Vagina (tissue), 2 donors: ENCODE measurements at places on chromosomes 4 and X.

DNA sequence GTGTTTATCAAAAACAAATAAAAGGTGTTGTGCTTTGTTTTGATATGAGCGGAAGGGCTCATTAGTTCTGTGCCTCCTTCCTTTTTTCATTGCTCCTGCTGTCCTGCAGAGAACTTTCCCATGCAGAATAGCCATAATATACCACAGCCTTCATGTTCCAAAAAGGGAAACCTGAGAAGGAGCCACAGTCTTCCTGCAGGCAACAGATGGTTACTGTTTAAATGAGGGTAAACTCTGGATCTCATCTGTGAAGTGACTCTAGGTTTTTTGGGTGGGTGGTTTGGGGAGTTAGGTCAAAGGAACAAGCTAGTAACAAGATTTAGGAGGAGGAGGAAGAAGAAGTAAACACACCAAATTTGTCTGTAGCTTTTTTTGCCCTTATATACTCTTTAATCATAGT lies 131.8 kb downstream of the BMPR1B start:
- DNase-seq: no peak

GRCh38 chr4:114310296-114310925 lies 288.2 kb upstream of the UGT8 start:
- DNase-seq: no peak

DNA sequence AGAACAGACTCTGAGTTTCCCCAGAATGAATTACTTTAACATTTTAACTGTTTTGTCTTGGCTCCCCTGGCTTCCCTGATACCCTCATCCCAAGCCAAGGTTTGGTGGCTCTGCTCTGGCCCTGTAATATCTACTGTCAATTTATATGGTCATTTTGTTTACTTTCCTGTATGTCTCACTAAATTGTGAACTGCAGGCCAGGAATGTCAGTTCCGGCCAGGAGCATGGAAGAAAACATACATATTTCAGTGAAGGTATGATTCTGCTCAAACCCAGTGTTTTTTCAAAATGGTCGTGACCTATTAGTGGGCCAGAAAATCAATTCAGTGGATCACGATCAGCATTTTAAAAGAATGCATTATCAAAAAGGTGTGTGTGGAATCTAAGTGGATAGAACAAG lies 1.2 kb downstream of the RPGR start:
- DNase-seq: no peak

DNA sequence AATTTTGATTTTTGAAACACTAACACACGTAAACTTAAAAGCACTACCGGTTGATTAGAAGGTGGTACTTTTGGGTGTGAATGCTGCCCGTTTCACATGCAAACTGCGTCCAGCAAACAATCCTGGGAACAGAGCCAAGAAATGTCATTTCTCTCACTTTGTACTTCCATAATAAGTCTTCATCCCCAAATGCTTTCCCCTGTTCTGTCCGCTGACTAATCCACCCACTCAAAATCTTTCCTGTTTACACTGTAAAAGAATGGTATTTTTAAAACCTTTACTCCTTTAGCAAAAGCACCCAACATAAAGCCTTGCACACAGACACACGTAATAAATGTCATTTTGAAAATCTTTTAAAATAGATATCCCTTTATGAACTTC lies 39.1 kb upstream of the PDLIM5 start:
- DNase-seq: no peak

- no peak for DNase-seq
Observed at GRCh38 chrX:85359051-85359450, 20.4 kb downstream of the POF1B start.

DNA sequence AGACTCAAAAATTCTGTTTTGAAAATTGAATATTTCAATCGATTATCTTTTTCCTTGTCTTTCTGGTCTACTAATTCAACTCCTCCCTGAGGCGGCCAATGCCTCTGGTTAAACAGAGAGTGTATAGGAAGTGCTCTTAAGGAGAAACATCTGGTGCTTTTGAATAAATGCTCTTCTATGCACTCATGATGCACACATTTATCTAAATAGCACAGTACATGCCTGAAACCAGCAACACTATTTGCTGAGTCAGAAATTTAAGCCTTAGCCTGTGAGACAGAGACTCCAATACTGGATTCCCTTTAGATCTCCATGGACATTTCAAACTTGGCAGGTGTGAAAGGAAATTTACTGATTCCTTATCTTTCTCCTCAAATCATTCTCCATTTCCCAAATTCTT lies 118.6 kb downstream of the SLIT2 start:
- DNase-seq: no peak
